Vagina (tissue), 2 donors: ENCODE measurements at places on chromosomes 2 and 18. TPM values are rescaled to one million over a fixed set of nuclear protein-coding genes. Genes with fewer than 3 reads are reported as not detected.

- DNase-seq, result no peak
These were observed 83.1 kb downstream of the SEPTIN10 start for GRCh38 chr2:109530712-109531111.

Gene CEP68
- 25.0 TPM for total RNA-seq

Gene TEX44
- total RNA-seq, result not detected

Gene METTL4
- total RNA-seq, result 11.5 TPM

DNA sequence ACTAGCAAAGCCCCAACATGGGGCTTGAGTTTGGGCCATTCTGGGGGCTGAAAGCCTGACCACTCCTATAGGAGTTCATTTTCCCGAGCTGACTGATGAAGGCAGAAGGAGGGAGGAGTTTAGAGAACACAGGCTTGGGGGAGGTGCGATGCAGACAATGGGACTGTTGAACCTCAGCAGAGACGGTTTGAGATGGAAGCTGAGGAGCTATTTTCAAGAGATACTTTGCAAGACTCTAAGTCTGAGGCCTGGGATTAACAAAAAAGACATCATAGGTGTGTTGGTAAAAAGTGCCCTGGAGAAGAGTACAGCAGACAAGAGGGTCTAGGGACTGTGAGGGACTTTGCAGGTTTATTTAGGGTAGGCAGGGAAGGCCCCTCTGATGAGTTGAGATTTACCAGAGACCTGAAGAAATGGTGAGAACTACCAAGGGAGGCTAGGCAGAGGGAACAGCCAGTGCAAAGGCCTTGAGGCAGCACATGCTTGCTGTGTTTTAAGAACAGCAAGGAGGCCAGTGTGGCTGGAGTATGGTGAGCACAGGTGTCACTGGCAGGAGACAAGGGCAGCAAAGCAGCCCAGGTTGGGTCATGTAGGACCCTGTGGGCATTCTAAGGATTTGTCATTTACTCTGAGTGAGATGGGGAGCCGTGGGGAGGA is 31.6 kb downstream of the PCBP1 start:
- DNase-seq, result no peak

GRCh38 chr18:23982155-23983079 is 32.1 kb upstream of the TTC39C start:
- no peak for DNase-seq

Gene METAP1D
- 8.8 TPM for total RNA-seq

Gene CRYGC
- total RNA-seq, result not detected

Gene TTR
- not detected for total RNA-seq

- no peak for DNase-seq
These were observed 135.8 kb downstream of the IKZF2 start for GRCh38 chr2:213015387-213016165.

Gene MFF
- 109 TPM for total RNA-seq

DNA sequence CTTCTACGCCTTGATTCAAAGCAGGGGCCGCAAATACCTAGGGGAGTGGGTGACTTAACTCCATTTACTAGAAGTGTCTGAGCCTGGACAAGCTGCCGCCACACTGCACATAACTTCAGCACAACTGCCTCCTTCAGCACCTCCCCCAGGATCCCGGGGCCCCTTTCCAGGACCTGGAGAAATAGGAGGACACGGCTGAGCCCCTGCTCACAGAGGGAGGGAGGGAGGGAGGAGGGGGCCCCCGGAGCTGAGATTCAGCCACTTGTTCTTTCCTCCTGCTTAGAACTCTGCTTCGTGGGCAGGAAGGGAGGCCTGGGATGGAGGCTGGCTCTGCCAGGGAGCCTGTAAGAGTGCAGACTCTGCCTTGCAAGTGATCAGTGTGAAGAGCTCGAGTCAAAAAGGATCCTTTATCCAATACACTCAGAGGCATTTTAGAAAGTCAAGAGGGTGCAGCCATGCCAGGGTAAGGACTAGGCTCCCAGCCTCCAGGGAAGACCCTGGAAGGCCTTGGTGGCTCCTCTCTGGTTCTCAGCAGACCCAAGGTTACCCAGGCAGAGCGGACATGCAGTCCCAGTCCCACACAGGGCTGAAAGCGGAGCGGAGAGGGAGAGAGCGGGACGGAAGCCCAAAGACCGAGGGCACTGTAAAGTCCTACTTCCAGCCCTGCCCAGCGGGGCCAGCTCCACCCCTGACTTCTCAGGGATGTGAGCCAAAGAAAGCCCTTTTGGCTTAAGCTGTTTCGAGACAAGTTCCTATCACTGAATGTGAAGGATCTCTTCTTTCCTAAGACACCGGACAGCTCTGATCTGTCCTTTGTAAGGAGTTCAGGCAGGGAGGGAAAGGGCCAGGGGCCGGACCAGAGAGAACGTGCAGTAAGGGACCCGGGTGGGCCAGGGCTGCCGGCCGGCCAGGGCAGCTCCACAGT is 8.6 kb upstream of the ARMC9 start:
- DNase-seq, result peak; percentile 81

- DNase-seq, result no peak
These were observed 80.3 kb upstream of the SESTD1 start for GRCh38 chr2:179344970-179345369.

Gene HOXD12
- total RNA-seq, result 1.7 TPM

Gene ACVR1C
- 6.6 TPM for total RNA-seq

DNA sequence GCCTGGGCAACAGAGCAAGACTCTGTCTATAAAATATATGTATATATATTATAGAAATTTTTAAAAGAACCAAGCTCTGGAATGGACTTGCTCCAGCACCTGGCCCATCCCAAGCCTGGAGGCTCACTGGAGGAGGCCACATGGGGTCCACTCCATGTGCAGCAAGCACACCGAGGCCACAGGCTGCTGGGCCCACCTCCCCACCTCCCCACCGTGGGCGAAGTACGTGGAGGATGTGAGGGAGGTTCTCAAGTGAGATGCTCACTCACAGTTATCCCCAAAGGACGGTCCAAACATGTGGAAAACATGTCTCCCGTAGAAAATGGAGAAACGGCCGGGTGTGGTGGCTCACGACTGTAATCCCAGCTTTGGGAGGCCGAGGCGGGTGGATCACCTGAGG is 13.9 kb upstream of the RAB17 start:
- DNase-seq, result no peak

GRCh38 chr2:146806364-146807005 is 1038.3 kb upstream of the ACVR2A start:
- no peak for DNase-seq

DNA sequence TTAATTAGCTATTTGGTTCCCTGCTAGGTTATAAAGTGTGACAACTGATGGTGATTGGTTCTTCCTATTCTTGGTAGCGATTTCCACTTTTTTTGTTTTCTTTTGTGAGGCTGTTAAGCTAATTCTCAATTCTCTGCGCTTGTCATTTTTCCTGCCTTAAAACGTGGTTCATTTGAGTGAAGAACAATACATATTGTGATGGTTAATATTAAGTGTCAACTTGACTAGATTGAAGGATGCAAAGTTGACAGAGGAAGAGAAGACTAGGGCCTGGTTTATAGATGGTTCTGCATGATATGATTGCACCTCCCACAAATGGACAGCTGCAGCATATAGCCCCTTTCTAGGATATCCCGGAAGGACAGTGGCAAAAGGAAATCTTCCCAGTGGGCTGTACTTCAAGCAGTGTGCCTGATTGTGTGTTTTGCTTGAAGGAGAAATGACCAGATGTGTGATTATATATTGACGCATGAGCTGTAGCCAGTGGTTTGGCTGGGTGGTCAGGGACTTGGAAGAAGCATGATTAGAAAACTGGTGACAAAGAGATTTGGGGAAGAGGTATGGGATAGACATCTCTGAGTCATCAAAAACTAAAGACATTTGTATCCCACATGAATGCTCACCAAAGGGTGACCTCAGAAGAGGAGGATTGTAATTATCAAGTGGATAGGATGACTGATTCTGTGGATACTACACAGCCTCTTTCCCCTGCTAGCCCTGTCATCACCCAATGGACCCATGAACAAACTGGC is 39.4 kb upstream of the ZNF804A start:
- DNase-seq, result no peak

DNA sequence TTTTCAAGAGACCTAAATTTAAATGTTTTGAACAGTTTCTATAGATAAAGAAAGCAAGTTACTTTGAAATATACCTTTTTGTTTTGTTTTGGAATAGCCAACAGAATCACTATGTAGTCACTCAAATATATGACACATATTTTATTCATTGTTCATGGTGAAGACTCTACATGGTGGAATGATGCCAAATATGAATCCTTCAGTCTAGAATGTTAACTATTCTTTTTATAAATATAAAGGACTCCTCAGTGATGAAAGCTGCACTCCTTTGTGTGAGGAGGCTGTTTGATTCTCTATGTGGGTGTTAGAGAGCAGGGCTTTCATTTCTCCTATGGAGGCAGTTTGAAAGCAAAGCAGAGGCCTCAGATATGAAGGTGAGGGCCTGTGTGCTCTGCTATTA is 396.4 kb upstream of the LRRTM1 start:
- DNase-seq, result no peak

Gene CD226
- total RNA-seq, result 6.4 TPM

DNA sequence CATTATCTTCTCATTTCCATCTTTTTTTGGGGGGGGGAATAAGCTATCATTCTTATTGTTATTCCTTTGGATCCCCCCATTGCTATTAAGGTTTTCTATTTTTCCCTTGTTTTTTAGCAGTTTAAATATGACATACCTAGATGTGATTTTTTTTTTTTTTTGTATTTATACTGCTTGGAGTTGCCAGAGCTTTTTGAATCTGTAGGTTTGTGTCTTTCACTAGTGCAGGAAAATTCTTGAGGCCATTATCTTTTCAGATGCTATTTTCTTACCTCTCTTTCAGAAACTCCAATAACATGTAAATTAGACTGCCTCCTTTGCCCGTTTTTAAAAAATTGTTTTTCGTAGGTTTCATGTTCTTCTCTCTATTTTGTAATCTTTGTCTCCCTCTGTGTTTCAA is 88.6 kb downstream of the WDR7 start:
- DNase-seq, result no peak

DNA sequence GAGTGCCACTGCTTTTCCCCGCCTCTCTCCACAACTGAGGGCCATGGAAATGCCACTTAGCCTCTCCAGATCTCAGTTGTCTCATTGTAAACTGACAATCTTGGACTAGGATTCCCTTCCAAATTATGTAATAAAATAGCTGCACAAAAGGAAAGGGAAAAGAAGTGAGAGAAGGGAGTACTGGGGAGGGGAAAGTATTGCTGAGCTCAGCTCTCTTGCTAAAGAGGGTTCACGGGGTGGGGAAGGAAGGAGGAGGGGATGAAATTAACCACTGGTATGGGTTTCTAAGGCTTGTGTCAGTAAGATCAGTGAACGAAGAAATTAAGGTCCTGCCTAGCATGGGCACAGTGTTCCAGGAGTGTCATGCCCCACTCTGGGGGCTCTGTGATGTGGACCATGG is 417.3 kb downstream of the TGIF1 start:
- DNase-seq, result no peak

GRCh38 chr2:231642631-231643494 is 50.2 kb downstream of the TEX44 start:
- DNase-seq, result no peak

Gene ANKRD30B
- not detected for total RNA-seq

DNA sequence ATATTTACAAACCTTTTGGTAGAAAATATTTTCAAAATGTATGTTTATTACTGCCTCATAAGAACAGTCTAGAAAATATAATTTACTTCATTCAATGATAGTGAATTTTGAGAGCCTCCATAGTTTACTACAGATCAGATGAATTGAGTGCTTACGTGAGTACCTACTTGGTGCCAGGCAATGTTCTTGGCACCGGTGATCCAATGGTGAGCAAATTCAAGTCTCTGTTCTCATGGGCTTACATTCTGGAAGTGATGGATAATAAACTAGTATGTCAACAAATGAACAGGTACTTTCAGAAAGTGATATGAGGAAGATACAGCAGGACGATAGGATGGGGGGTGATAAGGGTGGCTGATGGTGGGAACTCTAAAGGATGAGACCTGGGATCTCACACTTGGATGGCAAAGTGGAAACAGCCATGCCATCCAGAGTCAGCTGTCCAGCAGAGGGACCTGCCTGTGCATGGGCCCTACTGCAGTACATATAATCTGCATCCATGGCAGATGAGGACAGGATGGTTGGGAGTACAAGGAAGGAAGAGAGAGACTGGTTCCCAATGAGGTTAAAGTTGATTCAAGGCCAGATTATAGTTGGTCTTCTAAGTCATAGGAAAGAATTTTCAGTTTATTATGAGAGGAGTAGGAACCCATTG is 277.0 kb downstream of the NEDD4L start:
- no peak for DNase-seq

DNA sequence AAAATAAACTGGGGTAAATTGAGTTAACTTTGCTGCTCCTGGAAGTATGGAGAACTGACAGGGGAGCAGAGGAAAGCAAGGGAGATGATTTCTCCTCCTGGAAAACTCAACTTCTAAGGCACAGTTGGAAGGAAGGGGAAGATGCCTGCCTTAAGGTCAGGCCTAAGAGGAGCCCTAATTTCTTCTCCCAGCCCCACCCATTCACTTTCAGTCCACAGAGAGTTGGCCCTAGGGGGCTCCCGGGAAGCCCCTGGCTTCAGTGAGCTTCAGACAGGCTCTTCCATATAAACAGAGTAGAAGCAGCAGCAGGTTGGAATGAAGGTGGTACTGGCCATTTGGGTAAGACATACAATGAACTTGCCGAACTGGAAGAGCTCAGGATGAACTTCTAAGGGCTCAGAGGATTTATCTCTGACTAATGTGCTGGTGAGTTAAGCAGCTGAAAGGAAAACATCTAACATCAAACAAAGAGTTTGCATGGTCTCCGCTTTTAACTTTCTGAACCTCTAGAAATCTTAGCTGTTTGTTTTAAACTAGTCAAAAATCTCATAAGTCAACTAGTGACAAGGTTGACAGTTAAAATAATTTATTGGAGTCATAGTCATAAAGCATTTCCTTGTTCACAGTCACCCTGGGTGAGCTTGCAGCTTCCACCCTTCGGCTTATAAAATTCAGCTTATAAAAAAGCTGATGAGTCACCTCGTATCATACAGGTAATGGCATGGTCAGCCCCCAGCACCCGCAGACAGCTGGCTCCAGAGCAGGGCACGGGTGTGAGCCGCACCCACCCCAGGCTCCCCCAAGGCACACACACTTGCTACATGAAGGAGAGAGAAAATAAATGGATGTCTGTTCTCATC is 9.8 kb downstream of the MALL start:
- DNase-seq, result no peak

- no peak for DNase-seq
These were observed 11.4 kb downstream of the EIF2AK3 start for GRCh38 chr2:88615822-88616221.

Gene GNAL
- 23.3 TPM for total RNA-seq

GRCh38 chr2:175309799-175310198 is 128.3 kb upstream of the ATP5MC3 start:
- no peak for DNase-seq

Gene CENPA
- not detected for total RNA-seq

GRCh38 chr18:741931-742512 is 29.6 kb upstream of the ENOSF1 start:
- DNase-seq, result no peak

Gene ST8SIA5
- not detected for total RNA-seq

DNA sequence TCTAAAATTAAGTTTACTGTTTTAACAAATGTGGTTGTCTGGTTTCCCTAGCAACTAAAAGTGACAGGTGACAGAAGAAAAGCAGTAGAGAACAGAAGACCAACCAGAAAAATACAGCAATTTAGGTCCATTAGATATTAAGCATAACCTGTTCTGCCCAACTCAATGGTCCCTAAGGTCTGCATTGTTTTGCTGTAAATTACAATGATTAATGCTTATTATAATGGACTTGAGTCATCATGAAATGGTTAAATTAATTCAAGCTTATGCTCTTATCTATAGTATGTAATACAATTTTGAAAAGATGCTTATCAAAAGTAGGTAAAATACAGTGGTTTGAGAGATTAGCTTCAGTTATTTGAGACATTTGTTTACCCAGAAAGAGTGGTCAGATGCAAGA is 378.0 kb downstream of the GRB14 start:
- DNase-seq, result no peak
